ENCODE measurements at places on chromosomes 7 and 10.

DNA sequence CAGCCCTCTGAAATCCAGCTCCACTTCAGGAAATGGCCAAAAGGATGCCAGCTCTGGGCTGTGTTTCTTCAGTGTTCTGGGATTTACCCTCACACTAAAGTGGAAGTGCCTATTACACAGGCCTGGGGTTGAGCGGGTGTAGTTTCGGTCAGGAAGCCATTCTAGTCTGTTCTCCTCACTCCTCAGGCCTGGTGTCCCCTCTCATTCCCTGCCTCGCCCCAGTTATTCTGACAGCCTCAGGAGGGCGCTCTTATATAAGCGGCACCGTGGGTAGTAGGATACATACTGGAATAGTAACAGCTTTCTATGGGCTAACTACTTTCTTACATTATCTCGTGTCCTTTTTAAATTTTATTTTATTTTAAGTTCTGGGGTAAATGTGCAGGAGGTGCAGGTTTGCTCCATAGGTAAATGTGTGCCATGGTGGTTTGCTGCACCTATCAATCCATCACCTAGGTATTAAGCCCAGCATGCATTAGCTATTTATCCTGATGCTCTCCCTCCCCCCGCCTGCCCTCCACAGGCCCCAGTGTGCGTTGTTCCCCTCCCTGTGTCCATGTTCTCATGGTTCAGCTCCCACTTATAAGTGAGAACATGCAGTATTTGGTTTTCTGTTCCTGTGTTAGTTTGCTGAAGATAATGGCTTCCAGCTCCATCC, 12.2 kb upstream of the LGI1 start:
- DNase-seq, result no peak

DNA sequence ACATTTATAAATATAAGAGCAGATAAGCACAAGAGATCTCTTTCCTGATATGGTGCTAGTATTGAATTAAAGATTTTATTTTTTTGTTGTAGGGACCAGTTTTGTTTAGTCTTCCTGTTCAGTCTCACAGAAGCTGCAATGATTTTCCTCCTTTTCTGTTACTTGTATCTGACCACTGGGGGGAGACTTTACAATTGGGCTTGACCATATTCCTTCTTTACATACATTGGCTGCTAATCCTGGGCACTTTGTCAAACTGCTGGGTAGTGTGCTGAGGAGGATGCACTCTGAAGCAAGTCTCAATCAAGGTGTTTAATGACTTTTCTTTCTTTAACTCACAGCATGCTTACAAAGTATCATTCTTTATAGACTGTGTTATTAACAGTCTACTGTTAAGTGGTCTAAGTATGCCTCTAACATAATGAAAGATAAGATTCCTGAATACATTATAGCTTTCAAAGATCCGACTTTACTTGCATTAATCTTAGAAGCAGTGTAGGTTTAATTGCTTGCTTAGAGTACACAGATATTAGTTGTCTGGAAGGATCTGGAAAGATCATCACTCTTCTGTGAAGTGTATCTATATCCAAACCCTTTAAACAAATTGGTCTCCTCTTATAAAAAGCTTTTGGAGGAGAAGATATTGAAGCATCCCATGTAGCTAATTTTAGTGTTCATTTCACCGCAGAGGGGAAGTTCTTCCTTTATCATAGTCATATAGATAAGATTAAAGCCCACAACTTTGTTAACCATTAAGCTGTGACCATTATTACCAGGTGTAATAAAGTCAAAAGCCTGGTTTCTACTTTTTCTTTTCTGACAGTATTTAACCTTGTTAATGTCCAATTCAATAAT, 3.1 kb downstream of the PALS2 start:
- DNase-seq, result no peak

- no peak for DNase-seq
Measured at GRCh38 chr7:157017149-157017548, 6.7 kb upstream of the MNX1 start.

DNA sequence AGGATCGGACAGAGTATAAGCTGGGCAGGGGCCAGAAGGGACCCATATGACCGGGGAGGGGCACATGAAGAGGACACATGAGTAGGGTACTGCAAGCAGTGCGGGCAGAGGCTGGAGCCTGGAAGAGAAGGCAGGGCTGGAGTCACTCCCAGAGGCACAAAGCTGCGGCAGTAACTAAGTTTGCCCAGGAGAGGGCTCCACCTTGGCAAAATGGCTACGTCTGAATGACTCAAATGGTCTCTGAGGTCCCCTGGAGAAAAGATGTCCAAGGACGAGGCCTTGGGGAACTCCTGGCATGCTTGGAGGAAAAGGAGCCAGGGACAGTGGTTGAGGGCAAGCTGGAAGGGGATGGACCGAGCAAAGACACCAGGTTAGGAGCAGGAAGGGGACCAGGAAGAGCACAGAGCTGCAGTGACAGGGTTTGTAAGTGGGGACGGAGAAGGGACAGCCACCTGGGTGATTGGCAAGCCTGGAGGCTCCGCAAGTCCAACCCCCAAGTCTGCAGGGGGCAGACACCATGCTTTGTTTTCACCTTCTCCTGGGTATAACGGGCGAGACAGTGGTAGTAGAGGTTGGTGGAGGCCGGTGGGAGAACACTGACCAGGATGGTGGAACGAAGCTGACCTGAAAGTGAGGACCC, 43.1 kb upstream of the LBX1 start:
- DNase-seq, result peak; percentile 51

DNA sequence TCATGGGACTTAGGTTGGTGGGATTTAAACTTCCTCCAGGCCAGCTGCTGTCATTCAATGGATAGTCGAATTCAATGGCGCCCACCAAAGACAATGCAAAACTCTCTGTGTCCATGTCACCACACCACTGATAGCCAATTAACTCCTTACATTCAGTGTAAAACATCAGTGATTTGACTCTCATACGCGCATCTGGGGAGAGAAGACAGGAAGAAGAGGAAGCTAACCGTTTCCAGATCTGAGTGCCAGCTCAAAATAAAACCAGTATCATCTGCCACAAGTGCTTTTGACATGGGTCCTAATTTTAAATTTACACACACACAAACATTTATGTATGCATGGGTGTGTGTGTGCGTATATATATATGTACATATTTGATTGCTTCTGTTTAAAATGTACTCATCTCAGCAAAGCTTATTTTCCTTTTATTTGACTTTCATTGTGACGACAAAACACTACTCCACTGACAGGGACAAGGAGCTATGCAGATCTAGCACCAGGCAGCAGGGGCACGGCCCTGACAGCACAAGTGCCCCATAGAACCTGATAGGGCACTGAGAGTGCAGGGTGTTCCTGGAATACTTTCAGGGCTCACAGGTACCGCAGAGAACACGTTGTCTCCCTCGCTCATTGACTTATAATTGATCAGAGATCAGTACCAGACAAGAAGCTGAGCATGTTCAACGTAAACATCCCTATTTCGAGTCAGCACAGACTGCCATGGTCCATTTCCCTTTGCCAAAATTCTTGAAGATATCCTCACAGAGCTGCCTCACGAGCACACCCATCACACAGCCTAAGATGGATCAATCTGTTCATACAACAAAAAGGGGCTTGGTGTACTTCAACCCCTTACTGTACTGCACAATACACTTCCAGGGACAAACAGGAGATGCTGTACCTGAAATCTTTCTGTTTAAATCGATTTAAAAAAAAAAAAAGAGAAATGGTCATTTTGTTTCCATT, 176.1 kb downstream of the COBL start:
- no peak for DNase-seq

GRCh38 chr10:115167751-115168150, 74.6 kb downstream of the ATRNL1 start:
- no peak for DNase-seq

DNA sequence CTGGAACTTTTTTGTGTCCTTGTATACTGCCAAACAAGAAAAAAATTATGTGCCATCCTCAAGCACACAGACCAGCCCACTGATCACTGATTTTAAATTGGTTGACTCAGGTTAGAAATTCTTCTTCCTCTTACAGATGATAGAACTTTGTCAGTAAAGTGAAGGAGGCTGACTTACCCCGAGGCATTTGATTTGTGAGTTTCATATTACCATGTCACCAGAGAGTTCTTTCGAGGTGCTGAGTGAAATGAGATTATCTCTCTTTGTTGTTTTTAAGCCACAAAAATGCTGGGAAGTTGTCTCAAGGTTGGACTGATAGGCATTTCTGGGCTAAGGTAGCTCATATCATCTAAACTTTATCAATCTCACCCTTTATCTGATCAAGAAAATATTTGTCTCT, 78.8 kb upstream of the FAM180A start:
- DNase-seq, result no peak
